ENCODE measurements at places on chromosomes 5 and 9.

DNA sequence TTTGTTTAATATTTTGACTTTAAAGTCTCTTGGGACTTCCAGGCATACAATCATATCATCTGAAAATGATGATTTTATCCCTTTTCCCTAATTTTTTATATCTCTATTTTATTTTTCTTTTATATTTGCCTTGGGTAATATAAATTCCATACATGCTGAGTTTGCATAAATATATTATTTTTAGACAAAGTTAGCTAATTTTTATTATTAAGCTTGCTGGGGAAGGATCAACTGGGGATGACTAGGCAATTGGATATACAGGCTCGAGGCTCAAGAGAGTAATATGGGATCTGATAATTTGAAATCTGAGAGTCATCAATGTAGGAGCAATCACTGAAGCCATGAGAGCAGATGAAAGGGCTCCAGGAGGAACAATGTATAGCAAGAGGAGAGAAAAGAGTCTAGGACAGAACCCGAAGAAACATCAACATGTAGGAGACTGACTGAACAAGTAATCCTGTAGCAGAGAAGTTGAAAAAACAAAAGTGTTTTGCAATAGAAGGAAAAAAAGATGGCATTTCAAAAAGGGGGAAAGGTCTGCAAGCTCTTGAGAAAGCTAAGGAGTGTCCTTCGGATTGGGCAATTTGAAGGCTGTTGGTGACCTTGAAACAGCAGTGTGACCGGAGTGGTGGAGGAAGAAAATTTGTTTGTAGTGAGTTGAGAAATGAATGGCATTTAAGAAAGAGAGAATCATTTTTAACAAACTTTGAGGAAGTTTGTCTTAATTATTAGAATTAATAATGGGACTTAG, 17.0 kb upstream of the RHOBTB3 start:
- no peak for DNase-seq

GRCh38 chr5:127609957-127610356, 38.9 kb upstream of the CTXN3 start:
- no peak for DNase-seq

DNA sequence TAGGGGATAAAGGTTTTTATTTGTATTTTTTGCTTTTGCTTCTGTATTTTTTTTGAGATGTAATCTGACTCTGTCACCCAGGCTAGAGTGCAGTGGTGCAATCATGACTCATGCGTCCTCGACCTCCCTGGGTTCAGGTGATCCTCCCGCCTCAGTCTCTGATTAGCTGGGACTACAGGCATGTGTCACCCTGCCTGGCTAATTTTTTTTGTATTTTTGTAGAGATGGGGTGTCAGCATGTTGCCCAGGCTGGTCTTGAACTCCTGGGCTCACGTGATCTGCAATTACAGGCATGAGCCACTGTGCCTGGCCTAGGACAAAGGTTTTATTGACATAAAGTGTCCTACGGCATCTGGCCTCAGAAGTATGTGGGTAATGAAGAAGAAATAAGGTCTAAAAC, 297.1 kb upstream of the C9orf72 start:
- DNase-seq: no peak

- DNase-seq: no peak
Measured at GRCh38 chr5:10712574-10713366, 48.3 kb downstream of the DAP start.

DNA sequence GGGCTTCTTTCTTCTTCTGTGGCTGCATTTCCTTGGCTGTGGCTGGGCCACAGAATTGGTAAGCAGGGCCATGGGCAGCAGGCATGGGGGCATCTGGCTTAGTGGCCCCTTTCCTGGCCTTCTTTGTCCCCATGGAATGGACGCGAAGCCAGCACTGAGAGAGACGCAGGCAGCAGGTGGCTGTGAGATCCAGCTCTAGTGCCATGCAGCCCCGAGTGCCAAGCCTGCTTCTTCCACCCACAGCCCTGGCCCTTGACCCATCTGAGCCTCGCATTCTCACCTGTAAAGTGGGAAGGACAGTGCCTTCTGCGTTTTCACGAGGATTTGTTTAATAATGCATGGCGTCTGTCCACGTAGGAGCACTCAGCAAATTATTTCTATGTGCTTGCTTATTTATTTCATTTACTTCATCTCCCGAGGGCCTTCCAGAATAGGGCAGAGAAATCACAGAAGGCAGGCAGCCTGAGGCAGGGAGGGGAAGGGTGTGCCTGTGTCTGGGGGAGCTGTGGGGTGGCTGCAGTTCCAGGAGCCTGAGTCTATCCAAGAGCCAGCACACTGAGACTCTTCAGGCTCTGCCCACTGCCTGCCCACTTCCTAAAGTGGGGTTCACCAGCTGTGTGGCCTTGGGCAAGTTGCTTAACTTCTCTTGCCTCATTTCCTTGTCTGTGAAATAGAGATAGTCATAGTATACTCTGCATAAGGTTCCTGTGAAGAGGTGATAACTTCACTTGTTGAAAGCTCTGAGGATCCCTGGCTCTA, 55.2 kb downstream of the NTNG2 start:
- no peak for DNase-seq

GRCh38 chr9:135189497-135189896, 102.0 kb downstream of the OLFM1 start:
- no peak for DNase-seq

DNA sequence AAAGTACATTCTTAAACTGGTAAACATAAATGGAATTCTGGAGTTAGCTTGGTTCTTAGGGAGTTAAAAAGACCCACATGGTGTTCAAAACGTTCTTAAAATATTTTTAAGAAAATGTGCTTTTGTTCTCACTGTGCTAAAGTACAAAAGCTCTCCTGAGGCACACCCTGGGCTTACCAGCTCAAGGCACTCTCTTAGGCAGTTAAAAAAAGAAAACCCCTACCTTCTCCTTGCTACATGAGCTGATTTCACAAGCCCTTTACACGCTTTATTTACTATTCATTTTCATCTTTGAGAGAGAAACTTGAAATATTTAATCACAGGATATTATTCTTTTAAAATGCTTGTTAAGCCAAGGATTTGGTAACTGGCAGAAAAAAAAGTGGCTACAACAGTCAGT, 723.3 kb upstream of the GRAMD2B start:
- DNase-seq: no peak

- no peak for DNase-seq
Measured at GRCh38 chr9:78971540-78971939, 600.2 kb upstream of the TLE4 start.

GRCh38 chr9:123871781-123872180, 58.1 kb downstream of the DENND1A start:
- DNase-seq: no peak

DNA sequence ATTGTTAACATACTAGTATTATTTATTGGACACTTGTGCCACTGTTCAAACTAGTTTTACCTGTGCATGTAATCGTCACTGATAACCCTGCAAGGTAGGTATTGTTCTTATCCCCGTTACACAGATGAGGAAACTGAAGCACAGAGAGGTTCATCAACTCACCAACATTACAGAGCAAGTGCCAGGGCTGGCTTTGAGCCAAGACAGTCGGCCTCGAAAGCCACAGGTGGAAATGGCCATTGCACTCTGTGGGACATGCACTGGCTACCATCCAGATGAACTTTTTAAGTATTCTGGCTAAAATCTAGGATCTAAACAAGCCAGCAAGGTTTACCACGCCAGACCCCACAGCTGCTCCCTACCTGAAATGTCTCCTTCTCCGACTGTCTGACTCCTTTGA, 57.9 kb downstream of the TEX10 start:
- no peak for DNase-seq

GRCh38 chr9:116452634-116453033, 234.5 kb upstream of the TRIM32 start:
- DNase-seq: no peak

GRCh38 chr5:88879724-88880123, 3.3 kb downstream of the MEF2C start:
- DNase-seq: no peak

DNA sequence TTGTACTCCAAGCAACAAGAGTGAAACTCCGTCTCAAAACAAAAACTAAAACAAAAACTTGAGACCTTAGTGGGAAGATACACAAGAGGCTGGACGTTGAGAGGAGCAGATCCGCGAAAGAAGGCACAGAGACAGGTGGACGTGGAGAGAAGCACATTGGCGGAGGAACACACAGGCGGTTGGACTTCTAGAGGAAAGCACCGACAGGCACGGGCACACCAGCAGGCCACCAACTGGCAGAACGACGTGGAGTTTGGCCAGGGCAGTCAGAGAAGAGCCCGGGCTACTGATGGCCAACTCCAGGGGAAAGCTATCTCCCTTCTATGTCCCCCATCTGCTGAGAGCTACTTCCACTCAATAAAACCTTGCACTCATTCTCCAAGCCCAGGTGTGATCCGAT, 482.7 kb downstream of the GABRG2 start:
- no peak for DNase-seq

GRCh38 chr5:115577329-115577728, 24.9 kb downstream of the TICAM2 start:
- no peak for DNase-seq

Measured in stimulated activated CD8-positive, alpha-beta memory T cell treated with anti-CD3 and anti-CD28 coated beads, Interleukin-4, amount 100 ng/mL, for 4 hours (primary cell).